ENCODE measurements at places on chromosomes 2 and 18.

DNA sequence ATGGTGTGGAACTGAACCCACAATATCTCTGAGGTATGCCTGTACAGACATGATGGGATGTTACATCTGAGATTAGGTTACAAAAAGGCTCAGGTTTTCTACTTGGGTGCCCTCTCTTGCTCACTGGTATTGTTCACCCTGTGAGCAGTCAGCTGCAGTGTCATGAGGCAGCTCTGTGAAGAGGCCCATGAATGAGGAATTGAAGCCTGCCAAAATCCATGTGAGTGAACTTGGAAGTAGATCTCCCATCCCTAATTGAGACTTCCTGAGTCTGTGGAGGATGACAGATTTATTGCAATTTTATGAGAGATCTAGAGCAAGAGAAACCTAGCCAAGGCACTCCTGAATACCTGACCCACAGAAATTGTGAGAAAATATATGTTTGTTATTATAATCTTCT, 404.9 kb upstream of the ZEB2 start:
- no peak for DNase-seq

- peak; percentile 84 for DNase-seq
Measured at GRCh38 chr2:69138793-69139459, 125.9 kb downstream of the ANTXR1 start.

DNA sequence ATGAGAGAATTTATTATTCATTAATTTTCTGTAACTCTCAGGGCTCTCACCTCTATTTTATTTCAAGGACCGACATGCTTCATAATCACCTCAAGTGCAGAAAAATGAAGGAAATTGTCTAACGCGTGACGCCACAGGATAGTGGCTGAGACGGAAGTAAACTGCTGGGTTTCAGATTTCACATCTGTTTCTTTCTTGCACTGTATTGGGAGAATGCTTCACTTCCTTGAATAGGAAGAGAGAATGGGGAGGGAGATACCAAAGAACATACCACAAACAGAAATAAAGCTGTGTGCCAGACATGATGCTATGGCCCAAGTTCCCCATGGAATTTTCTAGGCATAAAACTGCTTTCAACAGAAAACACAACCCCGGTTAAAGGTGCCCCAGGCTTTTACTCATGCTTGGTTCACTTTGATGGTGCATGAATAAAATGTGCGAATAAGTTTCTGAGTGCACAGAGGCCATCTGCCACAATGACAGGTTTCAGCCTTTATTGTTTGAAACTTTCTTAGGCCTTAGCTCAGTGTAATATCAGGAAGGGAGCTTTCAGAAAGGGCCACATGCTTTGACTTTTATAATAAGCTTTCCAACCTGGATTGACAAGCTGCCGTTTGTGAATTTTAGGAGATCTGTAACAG, 1116.4 kb downstream of the SOCS6 start:
- no peak for DNase-seq

GRCh38 chr2:120132691-120133090, 90.5 kb downstream of the TMEM185B start:
- no peak for DNase-seq

DNA sequence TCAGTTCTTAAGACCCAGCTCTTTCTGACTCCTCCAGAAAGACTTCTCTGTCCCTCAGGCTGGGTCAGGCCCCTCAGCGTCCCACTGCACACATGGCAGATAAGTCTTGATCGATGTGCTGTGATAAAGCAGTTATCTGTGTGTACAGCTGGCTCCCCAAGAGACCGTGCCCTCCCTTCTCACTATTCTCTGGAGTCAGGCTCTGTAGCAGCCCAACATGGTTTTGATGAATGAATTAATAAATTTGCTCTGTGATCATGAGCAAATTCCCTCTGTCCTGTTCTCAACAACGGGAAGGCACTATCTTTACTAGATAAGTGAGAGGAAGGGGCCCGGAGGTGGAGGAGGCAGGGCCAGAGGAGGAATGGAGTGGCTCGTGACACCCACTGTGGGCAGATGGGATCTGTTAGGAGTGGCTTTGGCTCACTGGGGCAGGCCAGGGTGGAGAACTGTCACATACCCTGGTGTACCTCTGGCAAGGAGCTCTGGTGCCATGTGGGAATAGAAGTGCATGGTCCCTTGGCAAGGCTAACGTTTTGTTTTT, 48.3 kb downstream of the ZFP36L2 start:
- no peak for DNase-seq

- no peak for DNase-seq
Measured at GRCh38 chr2:21787941-21788340, 664.2 kb downstream of the TDRD15 start.

- DNase-seq = no peak
Measured at GRCh38 chr2:1299043-1299442, 114.2 kb upstream of the TPO start.

GRCh38 chr2:64067326-64067725, 48.1 kb upstream of the VPS54 start:
- no peak for DNase-seq

- no peak for DNase-seq
Measured at GRCh38 chr2:128390256-128390990, 71.8 kb upstream of the HS6ST1 start.

- no peak for DNase-seq
Measured at GRCh38 chr2:66034467-66034866, 400.5 kb upstream of the MEIS1 start.

DNA sequence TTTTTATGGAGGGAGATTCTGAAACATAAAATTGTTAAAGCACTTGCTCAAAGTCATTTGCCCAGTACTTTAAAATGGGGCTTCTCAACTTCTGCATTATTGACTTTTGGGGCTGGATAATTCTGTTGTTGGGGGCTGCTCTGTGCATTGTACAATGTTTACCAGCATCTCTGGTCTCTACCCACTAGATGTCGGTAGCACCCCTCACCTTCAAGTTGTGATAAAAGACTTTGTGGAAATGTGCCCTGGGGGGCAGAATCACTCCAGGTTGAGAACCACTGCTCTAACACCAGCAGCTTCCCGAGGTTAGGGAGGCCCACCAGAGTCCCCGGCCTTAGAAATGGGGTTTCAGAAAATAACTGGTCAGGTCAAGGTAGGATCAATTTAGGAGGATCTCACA, 26.8 kb upstream of the CUL3 start:
- DNase-seq = no peak

- DNase-seq = peak; percentile 76
Measured at GRCh38 chr2:234377761-234378391, 119.0 kb downstream of the ARL4C start.

DNA sequence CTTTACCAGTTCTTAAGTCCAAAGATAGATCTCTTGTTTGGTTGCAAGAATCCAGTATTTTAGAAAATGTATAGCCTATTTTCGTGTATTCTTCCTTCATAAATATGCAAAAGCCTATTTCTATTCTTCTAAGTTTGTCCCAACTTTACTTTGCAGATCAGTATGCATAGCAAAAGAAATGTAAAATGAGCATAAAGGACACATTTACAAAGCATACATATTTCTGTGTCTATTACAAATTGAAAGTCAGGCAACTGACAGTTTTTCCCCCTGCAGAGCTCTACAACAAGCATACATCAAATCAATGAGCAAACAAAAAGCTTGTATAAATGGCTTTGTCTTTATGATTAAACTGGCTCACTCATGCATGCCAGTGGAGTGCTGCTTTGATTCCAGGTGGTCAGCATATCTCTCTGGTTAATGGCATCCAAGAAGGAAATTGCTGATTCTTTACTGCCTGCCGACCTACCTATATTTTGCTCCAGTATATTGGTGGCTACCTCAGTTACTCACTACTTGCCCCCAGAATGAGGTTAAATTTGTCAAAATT, 10.0 kb upstream of the VPS54 start:
- no peak for DNase-seq

DNA sequence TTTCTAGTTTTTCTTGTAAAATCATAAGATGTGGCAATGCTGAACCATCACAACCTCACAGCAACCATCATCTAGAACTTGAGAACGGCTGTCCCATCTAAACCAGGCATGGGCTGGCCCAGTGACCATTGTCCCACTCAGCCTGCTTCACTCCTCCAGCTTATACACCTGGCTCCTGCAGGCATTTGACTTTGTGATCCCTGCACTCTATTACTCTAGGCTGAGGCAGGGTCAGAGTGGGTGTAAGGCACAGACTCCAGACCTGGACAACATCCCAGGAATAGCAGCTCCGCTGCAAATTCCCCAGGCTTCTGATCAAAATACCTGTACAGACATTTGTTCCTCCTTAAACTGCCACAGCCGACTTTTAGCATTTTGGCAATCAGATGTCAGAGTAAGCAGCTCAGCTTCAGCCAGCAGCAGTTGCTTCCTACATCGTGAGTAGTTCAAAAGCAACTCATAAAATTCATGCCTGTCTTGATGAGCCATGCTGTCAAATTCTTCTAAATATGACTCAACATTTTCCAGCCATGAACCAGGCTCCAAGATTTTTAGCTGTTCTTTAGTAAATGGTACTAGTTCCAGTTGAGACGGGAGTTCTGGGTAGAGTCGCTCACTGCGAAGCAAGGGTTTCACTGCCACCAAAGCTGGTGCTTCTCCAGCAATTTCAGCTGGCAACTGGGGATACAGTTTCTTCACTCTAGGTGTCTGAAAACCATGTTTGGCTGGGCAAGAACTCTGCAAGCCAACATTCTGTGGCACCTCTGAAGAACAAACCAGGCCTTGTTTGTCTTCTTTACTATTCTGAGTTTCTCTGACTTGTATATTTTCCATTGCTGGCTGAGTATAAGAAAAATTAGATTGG, 12.8 kb downstream of the EPG5 start:
- DNase-seq = no peak

DNA sequence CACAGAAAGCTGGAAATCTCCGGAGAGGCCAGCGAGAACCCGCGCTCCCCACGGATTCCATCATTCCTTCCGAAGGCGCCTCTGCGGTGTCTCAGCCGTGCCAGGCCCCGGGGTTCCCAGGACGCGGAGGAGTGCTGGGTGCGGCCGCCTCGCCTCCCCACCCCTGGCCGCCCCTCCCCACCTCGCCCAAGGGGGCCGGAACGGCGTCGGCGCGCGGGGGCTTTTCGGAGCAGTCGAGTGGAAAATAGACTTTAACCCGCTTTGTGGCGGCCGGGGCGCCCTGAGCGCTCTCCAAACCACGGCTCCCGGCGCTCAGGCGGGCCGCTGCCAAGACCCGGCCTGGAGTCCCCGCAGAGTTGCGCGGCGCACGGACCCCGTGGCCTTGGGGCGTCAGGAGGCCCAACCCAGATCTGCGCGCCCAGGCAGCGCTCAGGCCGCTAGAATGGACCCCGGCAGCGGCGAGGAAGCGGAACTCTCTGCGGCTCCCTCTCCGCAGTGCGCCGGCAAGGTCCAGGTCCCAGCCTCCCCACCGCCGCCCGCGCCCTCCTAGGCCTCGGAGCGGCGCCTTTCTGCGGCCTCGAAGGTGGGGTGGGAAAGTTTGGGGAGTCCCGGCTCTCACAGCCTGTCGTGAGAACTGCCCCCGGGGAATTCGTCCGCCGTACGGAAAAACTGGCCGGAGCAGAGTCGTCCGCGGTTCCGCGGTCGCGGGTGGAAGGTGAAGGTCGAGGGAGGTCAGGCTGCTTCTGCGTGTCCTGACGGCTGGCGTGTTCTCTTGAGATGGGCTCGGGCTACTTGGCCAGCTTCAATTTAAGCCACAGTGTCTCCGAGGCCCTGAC, 1.2 kb upstream of the EMX1 start:
- DNase-seq = peak; percentile 76

DNA sequence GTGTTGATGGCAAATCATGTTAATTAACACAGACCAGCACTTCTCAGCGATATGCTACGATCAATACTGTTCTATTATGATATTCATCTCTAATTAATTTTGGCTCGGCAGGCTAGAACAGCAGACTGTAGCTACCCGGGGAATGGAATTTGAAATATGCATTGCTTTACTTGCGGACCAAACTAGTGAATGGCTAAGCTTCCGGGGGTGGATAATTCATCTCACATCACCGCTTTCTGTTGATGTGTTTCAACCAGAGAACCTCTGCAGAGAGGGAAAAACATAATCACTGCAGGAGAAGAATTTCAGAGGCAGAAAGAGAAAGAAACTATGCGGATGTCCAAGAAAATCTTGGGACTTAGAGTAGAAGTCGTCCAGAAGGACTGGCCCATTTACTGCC, 490.9 kb downstream of the STK39 start:
- DNase-seq = peak; percentile 1

GRCh38 chr2:238024986-238025385, 35.8 kb upstream of the SCLY start:
- peak; percentile 36 for DNase-seq

DNA sequence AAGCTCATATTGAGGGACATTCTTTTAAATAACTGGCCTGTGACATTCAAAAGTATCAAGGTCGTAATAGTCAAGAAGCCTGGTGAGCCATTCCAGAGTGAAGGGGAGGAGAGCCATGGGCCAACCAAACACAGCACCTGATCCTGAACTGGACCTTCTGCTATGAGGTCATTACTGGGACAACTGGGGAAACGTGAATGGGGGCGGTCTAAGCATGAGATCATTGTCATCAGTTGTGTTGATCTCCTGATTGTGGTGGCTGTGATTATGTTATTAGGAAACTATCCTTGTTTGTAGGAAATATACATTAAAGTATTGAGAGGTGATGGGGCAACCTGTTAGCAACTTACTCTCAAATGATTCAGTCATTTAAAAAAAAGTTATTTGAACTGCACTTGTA, 79.3 kb downstream of the FBXO15 start:
- no peak for DNase-seq

DNA sequence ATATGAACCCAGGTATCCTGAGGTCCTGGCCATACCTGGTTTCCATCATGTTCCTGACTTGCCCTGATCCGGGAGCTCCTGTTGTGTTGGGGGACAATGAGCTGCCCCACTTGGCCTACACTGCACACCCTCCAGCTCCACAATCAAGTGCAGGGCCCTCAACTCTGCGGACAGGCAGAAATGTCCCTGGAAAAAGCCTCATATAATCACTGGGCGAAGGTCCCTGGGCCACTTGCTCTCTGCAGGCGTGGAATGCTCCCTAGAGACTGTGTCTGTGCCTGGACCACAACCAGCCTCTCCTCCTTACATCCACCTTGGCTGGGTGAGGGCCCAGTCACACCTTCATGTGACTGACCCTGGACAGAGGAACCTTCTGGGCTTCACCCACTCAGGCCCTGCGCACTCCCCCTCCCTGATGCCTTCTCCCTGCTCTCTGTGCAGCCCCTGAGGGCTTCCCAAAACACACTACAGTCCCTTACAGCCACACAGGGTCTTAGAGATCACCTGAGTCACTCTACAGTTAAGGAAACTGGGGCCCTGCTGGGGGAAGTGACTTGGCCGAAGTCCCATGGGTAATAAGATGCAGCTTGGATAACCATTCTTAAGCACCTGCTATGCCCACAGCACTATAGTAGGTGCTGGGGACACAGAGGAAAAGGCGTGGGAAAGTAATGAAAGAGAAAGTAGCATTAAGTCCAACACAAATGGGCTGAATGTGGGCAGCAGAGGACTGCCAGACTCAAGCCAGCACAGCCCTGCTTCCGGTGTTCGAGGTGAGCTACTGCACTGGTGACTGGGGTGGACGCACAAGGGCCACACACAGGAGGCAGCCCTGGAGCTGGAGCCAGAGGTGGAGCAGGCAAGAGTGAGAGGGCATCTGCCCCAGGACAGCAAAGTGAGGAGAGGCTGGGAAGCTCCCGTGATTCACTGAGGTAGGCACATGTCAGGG, 9.8 kb downstream of the BOLA3 start:
- no peak for DNase-seq

- no peak for DNase-seq
Measured at GRCh38 chr18:5430131-5430530, 113.7 kb downstream of the EPB41L3 start.

Measured in cardiac muscle cell (in vitro differentiated cells and primary cell).